H54 (cell line): ENCODE measurements at places on chromosomes 12 and 14.

- DNase-seq: no peak
These were observed 60.4 kb upstream of the CMKLR1 start for GRCh38 chr12:108399514-108399913.

GRCh38 chr12:130166306-130166705 lies 4.0 kb downstream of the FZD10 start:
- no peak for DNase-seq

DNA sequence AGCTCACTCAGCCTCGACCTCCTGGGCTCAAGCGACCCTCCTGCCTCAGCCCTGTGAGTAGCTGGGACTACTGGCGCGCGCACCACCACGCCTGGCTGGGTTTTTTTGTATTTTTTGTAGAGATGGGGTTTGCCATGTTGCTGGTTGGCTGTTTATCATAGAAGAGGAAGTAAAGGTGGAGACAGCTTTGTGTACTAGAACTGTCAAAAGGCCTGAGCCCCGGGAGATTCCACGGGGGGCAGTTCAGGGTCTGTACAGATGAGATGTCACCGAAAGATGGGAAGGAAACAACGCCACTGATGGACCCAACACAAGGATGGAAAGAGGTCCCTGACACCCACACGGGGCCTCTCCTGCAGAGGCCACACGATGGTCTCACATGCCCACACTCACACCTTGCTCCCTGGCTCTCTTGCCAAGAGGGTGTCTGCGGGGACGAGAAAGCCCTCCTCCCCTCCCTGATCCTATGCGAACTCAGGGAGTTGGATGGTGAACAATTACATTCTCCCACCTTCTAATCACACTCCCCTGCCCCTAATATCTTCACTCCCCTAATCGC lies 66.6 kb downstream of the KDM2B start:
- no peak for DNase-seq

GRCh38 chr14:45112896-45113781 lies 21.1 kb downstream of the FKBP3 start:
- no peak for DNase-seq

- DNase-seq: no peak
These were observed 182.0 kb downstream of the DICER1 start for GRCh38 chr14:94975366-94975765.

GRCh38 chr12:83945871-83946270 lies 966.7 kb downstream of the SLC6A15 start:
- DNase-seq: no peak
